Activated CD8-positive, alpha-beta memory T cell treated with anti-CD3 and anti-CD28 coated beads for 1 hour (primary cell): ENCODE measurements at places on chromosomes 1 and 21.

- DNase-seq: no peak
Measured at GRCh38 chr1:232271991-232272589, 357.8 kb downstream of the SIPA1L2 start.

DNA sequence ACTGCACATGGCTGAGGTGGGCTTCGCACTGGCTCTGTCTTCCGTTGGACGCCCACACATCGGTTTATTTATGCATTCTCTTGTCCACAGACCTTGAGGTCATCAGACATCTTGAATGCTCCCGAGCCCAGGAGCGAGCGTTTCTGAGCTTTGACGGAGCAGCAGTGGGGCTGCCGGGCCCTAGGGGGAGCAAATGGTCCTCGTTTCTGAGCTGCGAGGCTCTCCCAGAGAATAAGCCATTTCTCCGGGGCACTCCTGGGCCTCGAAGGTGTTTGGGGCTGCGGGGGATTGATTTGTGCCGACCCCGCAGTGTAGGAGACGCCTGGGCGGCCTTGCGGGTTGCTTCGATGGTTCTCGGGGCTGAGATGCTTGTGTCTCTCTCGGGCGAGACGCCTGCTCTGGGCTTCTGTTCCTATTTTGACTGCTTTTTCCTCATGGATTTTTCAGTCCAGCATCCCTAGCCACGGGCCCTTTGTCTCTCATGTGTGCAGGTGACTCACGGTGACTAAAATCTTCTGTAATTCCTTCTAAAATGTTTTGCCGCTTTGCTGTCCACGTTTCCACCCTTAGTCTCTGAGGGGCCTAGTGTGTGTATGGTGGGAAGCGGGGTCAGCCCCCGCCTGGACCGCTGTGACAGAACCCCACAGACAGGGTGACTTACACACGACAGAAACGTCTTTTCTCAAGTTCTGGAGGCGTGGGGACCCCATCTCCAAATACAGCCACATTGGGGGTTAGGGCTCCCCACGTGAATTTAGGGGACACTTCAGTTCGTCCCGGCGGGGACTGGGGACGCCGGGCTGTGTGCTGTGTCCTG, 62.1 kb downstream of the FAAP20 start:
- no peak for DNase-seq

- DNase-seq: no peak
Measured at GRCh38 chr1:222421380-222421779, 126.5 kb downstream of the HHIPL2 start.

DNA sequence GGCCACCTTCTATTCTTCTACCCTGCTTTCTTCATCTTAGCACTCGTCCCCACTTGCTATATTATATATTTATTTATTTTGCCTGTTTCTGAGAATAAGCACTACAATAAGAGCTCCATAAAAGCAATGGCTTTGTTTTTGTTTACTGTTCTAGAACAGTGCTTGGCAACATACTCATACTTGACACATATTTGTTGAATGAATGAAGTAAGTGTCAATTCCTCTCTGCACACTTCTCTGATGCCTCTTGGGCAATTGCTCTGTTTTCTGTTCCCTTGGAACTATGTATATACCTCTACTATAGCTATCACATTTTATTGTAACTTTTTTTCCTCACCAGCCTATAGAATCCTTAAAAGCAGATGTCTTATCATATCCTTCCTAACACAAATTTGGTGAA, 7.5 kb upstream of the SLC19A2 start:
- DNase-seq: no peak

GRCh38 chr1:66359815-66360214, 174.1 kb upstream of the SGIP1 start:
- DNase-seq: no peak

DNA sequence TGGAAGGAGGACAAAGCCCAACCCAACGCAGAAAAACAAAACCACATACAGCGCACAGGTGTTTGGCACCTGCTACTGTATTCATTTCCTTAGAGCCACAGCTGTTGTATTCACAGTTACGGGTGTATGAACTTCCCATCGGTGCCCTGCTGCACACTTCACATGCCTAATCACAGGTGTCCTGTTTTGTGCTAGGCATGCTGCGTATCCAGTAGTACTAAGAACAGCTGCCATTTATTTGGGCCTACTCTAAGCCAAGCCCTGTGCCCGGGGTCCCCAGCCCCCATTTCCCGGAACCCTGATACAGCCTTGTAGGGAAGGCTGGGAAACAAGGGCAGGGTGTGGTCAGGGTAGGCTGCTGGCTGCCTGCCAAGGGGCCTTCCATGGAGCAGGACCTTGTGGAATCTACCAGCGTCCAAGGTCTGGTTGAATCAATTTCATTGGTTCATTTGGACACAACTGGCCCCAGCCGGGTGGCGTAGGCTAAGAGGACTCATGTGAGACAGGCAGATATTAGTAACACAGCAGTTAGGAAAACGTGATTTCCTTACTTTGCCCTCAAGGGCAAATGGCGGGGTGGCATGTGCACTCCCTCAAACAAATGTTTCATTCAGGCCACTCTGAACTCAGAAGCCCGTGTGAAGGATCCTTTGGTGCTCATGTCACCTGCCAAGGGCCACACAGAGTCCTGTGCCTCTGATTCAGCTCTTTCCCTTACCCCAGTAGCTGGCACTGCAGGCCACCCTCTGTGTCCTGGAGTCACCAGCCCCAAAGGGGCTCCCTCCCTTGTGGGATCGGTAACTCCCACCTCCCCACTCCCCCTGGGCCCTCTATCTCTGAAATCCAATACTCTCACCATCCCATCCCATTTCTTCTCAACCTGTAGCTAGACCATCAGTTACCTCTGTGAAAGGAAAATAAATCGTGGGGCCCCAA, 986 bp upstream of the RNF186 start:
- no peak for DNase-seq

DNA sequence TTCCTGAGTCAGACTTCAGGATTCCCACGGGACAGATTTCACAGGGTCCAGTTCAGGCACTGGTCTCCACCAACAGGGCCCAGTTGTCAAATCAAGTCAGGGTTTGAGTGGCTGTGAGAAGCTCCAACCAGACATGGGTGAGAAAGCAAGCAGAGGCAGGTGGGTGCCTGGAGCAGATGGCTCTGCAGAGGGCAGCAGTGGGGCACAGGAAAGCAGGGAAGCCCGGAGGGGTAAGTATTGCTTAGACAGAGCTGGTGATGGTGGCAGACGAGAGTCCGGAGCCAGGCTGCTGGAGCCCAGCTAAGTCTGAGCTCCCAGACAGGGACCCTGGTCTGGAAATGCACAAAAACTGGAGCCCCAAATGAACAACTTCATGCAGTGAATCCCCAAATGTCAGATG, 40.4 kb downstream of the RIMS3 start:
- DNase-seq: no peak

DNA sequence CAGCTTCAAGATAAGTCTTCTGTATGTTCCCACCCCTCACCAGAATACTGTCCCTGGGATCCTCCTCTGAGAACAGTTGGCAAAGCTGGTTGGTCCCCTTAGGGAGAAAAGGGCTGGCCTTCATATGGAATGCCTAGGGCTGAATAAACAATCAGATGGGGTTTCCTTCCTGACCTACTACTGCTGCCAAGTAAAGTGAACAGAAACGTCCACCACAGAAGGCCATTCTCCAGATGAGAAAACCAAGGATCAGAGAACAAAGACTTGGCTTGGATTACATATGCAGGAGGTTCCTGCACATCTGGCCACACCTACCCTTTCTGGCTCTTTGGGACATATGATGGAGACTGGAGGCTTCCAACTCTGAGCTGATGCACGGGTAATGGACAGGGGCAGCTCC, 194.5 kb downstream of the HIVEP3 start:
- DNase-seq: no peak
